ENCODE measurements at places on chromosomes 12 and 14.

- no peak for DNase-seq
Measured at GRCh38 chr12:45658020-45658419, 71.5 kb upstream of the ARID2 start.

- DNase-seq = no peak
Measured at GRCh38 chr14:70721542-70721941, 79.8 kb downstream of the TTC9 start.

DNA sequence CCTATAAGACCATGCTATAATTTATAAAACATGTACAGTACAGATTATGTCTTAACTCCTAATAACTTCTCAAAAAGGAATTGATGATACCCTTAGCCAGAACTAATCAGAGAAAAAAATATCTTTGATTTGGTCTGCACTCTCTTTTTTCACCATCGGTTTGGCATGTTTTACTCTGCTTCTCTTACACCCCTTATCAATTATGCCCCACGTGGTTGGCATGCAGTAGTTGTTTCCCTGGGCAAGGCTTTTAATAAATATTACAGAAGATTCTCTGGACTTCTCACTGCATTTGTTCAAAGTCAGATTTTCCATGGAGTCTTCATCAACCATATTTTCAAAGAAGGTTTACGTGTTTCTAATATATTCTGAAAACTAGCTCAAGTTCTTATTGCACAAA lies 167.4 kb upstream of the LRIG3 start:
- no peak for DNase-seq

- DNase-seq = no peak
Measured at GRCh38 chr14:101973356-101973755, 9.0 kb downstream of the DYNC1H1 start.

- no peak for DNase-seq
Measured at GRCh38 chr12:62934799-62935674, at the start of gene PPM1H. Gene PPM1H, minus strand, starts transcription at chr12:62935150. Its CDS starts 414 bp downstream, at chr12:62934736.

- no peak for DNase-seq
Measured at GRCh38 chr14:34169561-34169960, 218.7 kb upstream of the EGLN3 start.

DNA sequence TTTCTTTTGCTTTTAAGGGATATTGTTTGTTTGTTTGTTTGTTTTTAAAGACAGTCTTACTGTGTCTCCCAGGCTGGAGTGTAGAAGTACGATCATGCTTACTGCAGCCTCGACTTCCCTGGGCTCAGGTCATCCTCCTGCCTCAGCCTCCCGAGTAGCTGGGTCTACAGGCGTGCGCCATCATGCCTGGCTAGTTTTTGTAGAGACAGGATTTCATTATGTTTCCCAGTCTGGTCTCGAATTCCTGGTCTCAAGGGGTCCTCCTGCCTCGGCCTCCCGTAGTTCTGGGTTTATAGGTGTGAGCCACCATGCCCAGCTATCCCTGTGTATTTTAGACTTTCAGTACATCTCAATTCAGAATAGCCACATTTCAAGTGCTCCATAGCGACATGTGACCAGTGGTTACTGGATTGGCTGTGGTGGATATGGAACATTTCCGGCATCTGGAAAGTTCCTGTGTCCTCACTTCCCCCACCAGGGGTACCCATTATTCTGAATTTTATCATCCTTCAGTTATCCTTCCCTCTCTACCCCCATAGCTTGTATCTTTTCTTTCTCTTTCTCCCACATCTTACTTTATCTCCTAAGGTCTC lies 61.1 kb downstream of the HRK start:
- no peak for DNase-seq

DNA sequence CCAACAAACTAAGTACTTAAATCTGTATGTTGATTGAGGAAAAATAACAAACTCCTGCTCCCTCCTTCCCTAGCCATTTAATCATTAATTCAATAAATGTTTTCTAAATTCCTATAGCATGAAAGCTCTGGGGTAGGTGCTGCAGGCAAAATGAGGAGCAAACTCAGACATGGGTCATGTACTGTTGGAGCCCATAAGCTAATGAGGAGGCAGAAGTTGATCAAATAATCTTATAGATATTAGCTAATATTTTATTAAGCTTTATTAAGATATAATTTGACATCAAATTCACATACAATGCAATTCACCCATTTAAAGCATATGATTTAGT lies 70.6 kb downstream of the SYNE2 start:
- no peak for DNase-seq

DNA sequence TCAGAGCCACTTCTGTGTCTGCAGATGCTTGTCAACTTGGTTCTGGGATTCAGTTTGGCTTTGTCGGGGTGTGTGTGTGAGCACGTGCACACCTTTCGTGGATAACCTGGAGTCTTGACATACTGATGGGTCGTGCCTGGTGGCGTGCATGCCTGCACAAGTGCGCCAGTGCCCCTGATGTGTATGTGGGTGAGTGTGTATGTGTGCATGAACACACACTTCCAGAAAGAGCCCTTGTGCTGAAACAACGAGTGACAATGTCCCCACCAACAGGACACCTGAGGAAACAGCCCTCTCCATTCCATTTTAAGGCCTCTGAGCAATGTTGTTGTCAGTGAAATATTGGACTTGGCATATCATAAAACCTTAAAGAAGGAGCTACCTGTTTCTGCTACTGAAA lies 53.9 kb downstream of the SMUG1 start:
- no peak for DNase-seq

DNA sequence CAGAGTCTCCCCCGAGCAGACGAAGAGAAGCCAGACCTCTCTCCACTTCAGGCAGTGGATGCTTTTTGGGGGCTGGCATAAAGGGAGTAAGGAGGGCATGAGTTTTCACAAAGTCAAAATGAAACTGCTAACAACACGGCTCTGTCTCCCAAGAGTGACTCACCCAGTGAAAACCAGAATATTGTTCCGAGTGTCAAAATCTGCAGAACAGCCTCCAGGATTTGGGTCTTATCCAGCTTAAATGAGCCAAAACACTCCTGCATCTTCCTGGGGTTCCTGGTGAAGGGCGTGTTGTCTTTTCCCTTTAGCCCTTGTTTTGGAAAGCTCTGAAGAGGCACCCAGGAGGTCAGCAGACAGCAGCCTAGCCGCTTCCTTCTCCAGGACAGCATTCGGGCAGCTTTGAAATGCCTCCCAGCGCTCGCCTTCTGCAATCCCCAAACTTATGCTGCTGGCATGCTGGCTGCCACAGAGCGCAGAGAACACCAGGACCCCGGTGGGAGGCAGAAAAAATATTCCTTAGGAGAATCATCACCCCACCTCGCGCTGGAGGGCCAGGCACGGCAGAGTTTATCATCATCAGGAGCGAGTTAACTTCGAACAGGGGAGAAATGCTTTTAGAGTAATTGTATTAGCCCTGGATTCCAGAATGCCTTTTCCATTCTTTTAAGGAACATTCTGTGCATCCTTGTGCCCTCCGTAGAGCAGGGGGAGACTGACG lies 117.7 kb upstream of the NCOR2 start:
- no peak for DNase-seq

DNA sequence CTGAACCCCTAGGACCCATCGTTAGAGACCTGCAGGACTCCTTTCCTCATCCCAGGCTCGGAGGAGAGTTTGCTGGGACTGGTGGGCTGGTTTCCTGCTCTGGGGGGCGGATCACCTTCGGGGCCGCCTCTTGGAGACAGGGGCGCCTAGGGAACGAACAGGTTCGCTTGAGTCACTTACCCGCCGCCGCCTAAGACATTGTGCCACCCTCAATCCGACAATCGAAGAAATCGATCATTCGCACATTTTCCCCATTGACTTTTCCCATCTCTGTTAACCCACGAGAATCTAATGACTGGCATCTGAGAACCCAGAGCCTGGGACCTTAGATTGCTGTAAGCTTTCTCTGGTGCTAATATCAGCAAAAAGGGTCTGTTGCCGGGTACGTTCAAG lies 322 bp downstream of the SLC39A9 start:
- no peak for DNase-seq

- DNase-seq = no peak
Measured at GRCh38 chr12:89469361-89469760, 55.2 kb downstream of the GALNT4 start.

DNA sequence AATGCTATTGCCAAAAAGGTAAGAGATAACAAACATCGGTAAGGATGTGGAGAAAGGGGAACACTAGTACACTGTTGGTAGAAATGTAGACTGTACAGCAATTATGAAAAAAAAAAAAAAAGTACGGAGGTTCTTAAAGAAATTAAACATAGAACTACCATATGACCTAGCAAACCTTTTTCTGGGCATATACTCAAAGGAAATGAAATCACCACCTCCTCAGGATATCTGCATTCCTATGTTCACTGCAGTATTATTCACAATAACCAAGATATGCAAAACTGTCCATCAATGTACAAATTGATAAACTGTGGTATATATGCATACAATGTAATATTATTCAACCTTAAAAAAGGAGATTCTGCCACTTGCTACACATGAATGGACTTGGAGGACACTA lies 60.7 kb downstream of the INSM2 start:
- DNase-seq = no peak

DNA sequence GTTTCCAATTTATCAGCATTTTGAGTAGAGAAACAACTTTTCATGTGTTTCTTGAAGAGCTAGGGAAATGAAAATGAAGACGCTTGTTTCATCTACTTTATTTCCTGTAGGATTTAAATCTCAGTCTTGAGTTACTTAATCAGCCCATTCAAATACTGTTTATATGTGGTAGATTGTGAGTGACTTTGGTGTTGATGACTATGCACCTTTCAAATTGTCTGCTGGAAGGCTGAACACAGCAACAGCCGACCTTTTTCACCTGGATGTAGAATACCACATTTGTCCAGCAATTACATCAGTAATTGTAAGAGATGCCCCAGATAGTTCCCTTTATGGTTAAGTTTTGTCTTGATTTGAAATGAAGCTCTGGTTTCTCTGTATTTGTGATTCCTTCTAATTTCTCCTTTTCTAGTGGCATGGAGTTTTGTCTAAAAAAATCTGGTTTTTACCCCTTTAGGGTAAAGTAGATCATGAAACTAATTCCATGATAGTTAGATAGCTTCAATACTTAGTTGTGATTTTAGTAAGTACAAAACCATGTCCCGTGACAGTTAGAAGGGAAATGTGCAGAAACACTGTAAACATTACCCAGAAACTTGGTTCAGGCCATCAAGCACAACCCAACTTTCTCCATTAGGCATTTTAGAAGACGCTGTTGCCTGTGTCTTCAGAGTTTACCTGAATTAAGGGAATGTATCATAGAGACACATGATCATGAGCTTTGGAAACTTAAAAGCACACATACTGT lies 165.0 kb downstream of the SRGAP1 start:
- DNase-seq = no peak

- no peak for DNase-seq
Measured at GRCh38 chr14:67420102-67420739, 8.3 kb upstream of the PLEK2 start.

DNA sequence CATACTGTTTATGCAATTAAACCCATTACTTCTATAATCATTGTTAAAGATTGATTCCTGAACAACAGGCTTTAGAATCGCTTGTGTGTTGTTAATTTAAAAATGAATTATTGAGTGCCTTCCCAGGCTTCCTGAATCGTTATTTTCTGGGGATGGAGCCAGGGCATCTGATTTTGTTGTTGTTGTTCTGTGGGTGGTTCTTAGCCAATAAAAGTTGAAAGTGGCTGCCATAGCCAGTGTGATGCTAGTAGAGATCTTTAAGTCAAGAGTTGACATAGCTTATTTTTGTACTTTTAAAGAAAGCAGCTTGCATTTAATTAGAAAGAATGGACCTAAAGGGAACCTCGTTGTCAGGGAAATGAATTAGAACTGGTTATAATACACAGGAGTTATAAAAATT lies 6.4 kb downstream of the GOLGA5 start:
- no peak for DNase-seq

Data from activated CD4-positive, alpha-beta T cell treated with anti-CD3 and anti-CD28 coated beads, Interleukin-2, amount 50 U/mL, for 24 hours (primary cell).